Breast epithelium (tissue), 4 donors: ENCODE measurements at places on chromosomes 5 and 9.

- DNase-seq: no peak
Measured at GRCh38 chr5:62488531-62488930, 76.0 kb downstream of the IPO11 start.

GRCh38 chr9:21817176-21817575 is 14.7 kb downstream of the MTAP start:
- no peak for DNase-seq

DNA sequence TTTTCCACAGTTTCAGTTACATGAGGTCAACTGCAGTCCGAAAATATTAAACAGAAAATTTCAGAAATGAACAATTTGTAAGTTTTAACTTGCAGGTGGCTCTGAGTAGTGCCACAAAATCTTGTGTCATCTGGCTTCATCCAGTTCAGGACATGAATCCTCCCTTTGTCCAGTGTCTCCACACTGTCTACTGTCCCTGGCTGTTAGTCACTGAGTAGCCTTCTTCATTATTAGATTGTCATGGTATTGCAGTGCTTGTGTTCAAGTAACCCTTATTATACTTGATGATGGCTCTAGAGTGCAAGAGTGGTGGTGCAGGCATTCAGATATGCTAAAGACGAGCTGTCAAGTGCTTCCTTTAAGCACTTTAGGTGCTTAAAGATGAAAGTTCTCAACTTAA is 65.3 kb downstream of the CFAP95 start:
- DNase-seq: no peak

- DNase-seq: no peak
Measured at GRCh38 chr5:93425096-93425495, 155.9 kb downstream of the NR2F1-AS1 start.

DNA sequence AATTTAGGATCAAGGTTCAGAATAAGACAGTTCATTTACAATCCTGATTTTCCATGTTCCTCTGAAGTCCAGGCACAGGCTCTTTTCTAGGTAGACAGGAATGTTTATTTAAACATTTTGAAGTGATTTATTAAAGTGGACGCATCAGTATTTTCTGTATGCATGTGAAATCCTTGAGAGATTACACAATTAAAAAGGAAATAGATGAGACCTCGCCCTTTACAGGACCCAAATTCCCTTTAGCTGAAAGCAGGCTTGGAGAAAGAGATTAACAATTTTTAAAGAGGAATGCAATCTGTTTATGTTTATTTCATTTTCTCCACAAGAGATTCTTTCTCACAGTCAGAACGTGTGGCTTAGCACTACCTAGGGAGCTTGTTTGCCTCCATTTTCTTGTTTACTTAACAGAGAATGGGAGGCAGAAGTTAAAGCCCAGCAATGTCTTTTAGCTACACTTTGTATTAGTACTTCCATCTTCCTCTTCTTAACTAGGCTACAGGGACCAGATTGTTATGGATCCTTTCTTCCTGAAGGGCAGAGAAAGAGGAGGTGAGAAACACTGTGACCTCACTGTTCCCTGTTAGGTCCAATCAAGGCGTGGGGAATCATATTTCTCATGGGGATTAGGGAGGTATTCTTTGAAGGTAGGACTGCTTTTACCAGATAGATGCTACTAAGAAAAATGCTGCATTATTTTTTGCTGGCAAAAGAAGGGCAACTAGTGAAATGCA is 416.0 kb downstream of the SH3GL2 start:
- no peak for DNase-seq

- no peak for DNase-seq
Measured at GRCh38 chr5:157718519-157718918, 12.7 kb upstream of the THG1L start.

GRCh38 chr5:79750611-79751510 is 61.2 kb downstream of the CMYA5 start:
- no peak for DNase-seq

DNA sequence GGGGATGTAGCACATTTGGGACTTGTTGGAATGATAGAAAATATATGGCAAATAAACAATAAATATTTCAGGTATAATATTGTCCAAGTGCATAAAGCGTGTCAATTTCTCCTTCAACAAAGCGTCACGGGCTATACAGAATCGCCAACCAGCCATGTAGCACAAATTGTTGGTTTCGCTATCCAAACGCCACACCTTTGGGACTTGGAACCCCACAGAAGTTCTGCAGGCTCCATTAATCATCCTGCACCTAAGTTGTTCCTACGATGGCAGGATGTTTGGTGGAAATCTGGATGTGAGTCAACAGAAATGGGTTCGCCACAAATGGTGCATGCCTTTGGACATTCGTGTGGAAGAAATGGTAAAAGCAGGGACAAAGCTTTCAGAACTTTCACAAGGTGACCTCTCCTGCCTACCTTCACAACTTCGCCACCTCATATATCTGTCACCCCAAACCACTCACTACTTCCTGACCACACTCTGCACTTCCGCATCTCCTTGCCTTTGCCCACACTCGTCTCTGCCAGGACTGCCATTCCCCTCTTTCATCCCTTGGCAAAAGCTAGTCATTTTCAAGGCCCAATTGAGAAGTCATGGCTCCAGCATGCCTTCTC is 95.7 kb downstream of the LHFPL2 start:
- no peak for DNase-seq

- peak; percentile 41 for DNase-seq
Measured at GRCh38 chr9:93261735-93262523, 78.0 kb downstream of the WNK2 start.

DNA sequence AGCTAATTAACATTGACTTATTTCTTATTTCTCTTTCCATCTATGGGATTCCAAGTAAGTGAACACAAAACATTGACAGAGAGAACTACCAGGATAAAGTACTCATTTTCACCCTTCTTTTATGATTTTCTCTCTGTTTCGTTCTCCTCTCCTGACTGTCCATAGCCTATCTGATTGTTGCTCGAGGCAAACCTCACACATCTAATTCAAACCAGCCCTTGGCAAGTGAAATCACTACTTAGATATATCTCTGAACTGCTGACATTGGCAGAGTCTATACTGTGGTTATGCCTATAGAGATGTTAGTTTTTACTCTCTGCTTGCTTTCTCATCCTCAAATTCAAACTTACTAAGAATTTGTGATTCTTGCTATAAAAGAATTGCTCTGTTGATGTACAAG is 248.8 kb downstream of the ISL1 start:
- DNase-seq: no peak

GRCh38 chr5:172958331-172959046 is 735 bp upstream of the RPL26L1 start:
- no peak for DNase-seq
